Right ventricle myocardium superior (tissue), 1 donor: ENCODE measurements at places on chromosomes 2 and 18. TPM values are rescaled to one million over a fixed set of nuclear protein-coding genes. Genes with fewer than 3 reads are reported as not detected.
A peak's percentile ranks its signal among the peaks of the same experiment; 100 is the strongest.

Gene WDSUB1
- total RNA-seq, result 10.8 TPM

Gene GKN1
- not detected for total RNA-seq

Gene CPO
- not detected for total RNA-seq

Gene NT5C1B
- total RNA-seq, result not detected

Gene G6PC2
- total RNA-seq, result not detected

Gene LBX2
- 0.16 TPM for total RNA-seq

Gene IL36B
- total RNA-seq, result not detected

Gene ACYP2
- 64.2 TPM for total RNA-seq

Gene KCNIP3
- total RNA-seq, result 8.4 TPM

- no peak for DNase-seq
Measured at GRCh38 chr18:43620936-43621335, 343.6 kb upstream of the SYT4 start.

GRCh38 chr2:157470321-157470720 is 26.4 kb upstream of the CYTIP start:
- DNase-seq, result no peak

- no peak for DNase-seq
Measured at GRCh38 chr18:55487997-55488396, 100.0 kb downstream of the TCF4 start.

GRCh38 chr2:217804791-217805667 is 197.8 kb downstream of the TNS1 start:
- peak; percentile 34 for DNase-seq

GRCh38 chr2:179096090-179096489 is 46.2 kb upstream of the CCDC141 start:
- no peak for DNase-seq

- no peak for DNase-seq
Measured at GRCh38 chr2:161283926-161284325, 24.3 kb upstream of the PSMD14 start.

GRCh38 chr18:56199580-56200330 is 438.6 kb downstream of the TXNL1 start:
- DNase-seq, result no peak

DNA sequence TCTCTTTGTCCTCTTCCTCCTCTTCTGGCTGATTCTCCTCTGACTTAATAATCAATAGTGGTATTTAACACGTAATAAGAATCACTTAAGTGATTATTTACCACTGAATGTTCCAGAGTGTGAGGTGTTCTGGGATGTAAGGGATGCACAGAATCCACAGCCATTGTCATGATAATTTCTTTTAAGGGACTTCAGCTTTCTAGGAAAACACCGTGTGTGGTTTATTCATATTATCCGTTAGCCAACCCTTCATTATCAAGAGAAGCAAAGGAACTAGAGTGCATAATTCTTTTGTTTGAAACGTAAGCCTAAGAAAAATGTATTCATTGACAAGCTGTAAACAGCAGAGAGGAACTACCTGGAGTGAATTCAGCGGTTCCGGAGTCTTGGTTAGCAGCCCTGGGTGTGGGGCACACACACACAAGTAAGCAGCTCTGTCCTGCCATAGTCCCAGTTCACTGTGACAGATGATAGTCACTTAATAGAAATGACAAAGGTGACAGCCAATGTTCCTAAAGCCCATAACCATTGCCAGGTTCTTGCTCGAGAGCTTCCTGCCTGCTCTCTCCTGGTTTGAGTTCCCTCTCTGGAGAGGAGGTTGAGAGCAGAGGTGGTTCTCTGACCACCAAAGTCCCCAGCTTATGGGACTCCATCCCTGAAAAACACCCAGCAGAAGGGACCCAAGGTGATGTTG is 101.9 kb downstream of the ACOXL start:
- DNase-seq, result no peak

DNA sequence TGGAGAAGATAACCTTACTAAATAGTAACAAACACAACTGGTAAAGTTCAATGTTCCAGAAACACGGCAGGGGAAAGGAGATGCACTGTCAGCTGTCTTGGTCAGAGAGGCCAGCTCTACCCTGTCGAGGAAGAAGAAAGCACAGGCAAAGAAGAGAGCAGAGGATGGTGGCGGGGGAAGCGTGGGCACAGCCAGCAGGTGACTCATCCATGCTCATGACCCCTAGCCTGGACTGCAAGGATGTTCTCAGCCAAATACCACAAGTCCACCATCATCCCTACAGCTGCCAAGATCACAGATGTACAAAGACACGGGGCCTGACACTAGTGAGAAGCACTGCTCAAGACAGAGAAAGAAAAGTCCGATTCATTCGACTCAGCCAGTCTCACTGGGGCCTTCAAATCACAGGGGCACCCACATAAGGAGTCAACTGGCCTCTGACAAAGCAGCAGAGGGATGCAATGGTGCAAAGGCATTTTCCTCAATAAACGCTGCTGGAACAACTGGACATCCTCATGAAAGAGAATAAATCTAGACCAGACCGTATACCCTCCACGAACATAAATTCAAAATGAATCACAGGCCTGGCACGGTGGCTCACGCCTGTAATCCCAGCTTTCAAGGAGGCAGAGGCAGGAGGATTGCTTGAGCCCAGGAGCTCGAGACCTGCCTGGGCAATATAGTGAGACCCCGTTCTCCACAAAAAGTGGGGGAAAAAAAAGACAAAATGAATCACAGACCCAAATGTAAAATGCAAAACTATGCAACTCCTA is 5.6 kb downstream of the DTYMK start:
- DNase-seq, result no peak

GRCh38 chr18:27750923-27751322 is 426.0 kb downstream of the CDH2 start:
- no peak for DNase-seq

DNA sequence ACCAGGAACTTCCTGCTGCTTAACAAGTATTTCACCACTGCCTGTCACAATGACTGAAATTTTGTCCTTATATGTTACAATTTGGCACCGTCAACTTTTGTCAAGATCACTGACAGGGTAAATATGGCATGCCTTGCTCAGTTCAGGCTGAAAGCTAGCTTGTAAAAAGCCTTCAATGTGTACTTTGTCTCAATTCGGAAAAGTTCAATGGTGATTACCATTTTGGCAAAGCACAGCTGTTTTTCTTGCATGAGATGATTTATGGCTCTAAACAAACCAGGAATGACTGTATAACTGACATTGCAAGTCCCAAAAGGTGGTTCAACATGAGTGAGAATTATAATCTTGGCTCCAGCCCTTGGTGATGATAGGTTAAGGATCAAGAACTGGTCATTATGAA is 1255.2 kb downstream of the CNTNAP5 start:
- no peak for DNase-seq

- peak; percentile 50 for DNase-seq
Measured at GRCh38 chr2:189152483-189152882, 27.1 kb downstream of the COL5A2 start.

DNA sequence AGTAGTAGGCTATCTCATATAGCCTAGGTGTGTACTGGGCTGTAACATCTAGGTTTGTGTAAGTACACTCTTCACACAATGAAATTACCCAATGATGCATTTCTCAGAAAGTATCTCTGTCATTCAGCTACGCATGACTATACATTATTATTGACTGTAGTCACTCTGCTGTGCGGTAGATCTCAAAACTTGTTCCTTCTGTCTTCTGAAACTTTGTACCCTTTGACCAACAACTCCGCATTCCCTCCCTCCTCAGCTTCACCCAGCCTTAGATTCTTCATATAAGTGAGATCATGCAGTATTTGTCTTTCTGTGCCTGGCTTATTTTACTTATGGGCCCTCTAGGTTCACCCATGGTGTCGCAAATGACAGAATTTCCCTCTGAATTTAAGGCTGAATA is 49.0 kb downstream of the TAF1B start:
- DNase-seq, result no peak

DNA sequence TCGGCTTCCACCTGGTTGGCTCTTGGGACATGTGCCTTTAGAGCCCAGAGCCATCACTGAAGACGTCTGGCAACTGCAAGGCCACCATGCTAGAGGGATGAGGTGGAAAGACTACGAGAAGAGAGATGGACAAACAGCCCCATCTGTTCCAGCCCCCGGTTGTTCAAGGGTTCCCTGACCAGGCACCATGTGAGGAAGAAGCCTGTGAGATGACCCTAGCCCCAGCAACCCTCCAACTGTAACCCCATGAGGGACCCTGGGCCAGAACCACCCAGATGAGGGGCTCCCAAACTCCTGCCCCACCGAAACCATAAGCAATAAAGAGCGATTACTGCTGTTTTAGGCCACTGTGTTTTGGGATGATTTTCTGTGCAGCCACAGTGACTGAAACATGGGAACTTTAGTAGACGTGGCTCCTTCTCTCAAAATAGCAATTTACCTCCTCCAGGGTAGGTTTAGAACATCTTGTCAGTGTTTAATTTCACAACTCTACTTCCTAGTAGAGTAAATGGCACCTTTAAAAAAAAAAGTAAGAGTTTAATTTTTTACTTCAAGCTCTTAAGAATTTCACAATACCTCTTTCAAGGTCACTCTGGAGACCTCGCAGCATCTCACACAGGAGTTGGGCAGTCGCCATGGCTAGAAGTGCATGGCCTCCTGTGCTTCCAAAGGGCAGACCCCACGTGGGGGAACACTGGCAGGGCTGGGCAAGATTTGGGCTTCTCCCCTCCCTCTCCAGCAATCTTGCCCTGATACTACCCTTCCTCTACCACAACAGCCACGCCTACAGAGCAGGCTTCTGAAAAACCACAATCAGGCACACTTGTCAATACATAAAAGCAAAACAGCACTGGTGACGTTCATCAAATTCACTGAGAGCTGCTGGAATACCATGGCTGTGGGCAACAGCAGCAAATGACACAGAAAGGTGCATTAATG is 48.8 kb downstream of the TMEM163 start:
- DNase-seq, result no peak

DNA sequence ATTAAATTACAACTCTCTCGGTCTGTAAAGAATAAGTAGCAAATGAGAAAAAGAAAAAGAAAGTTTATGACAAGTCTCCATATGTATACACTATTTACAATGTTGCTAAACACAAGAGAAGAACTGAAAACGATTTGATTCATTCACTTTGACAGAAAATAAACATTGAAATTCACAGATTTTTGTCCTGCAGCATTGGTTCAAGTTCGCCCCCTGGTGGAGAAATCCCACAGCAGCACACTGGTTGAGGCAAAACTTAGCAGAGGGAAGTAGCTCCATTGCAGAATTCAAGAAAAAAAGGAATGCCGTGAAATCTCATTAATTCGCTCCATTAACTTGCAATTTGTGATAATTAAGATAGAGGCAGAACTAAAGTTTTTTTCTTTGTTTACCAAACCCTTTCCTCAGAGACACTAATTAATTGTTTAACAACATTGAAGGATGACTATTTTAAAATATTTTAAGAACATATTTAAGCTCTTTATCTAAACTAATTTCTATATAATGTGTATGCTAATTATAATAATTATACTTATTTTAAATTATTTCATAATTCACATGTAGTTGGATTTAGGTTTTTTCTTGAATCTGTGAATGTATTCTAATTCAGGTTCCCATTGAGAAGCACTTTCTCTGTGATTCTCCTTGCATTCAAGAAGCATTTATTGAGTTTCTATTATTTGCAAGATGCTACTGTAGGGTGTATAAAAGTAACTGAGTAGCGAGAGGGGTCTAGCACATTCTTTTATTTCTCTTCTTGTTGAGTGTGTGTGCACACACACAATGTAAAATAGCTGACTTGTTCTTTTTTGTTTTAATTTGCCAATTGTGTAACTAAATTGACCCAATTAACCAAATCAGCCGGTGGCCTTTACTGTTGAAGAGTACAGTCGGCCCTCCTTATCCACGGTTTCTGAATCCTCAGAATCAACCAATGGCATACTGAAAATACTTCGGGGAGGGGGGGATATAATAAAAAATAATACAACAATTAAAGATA is 74.1 kb downstream of the COL4A3 start:
- peak; percentile 76 for DNase-seq

DNA sequence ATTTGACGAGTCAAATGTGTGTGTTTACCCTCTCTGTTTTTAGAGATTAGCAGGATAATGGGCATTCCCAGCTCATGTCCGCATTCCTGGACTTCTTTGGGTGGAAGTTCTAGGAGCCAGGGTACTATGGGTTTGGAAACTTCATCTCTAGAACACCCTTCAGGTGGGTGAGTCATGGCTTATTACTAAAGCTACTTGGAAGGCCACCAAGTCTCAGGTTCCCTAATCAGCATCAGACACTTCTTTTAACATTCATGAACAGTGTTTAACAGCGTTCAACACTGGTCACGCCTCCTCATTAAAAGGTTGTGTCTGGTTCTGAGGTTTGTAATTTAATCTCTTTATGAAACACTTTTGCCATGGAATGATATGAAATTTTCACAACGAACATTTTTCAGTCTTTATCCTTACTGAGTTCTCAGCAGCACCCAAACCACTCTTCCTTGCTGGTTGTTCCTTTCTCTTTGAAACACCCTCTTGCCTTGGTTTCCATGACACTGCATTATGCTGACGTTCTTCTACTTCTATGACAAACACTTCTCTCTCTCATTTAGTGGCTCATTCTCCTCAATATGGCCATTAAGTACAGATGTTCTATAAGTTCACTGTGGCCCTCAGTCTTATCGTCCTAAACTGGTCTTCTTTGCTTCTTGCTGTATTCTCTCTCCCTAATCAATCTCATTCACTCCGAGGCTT is 49.3 kb downstream of the MMADHC start:
- no peak for DNase-seq

GRCh38 chr2:142742371-142743214 is 134.9 kb upstream of the KYNU start:
- DNase-seq, result no peak

DNA sequence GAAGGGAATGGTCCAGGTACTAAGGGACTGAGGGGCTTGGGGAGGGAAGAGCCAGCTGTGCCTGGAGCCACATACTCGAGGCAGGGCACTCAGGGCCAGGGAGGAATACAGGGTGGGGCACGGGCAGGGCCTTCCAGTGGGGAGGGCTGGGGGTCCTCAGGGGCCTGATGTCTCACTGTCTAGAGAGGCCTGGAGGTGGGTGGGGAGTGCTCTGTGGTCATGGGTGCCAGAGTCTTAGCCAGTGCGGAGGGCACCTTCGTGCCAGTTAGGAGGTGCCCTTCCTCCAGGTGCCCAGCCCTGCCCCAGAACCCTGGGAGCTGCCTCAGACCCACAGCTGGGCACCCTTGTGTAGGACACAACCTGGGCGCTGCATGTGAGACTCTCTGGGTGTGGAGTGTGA is 81.2 kb downstream of the SMAD7 start:
- DNase-seq, result no peak

- no peak for DNase-seq
Measured at GRCh38 chr18:21300908-21301200, 58.8 kb downstream of the GREB1L start.

- DNase-seq, result no peak
Measured at GRCh38 chr2:62303788-62304187, 107.9 kb downstream of the B3GNT2 start.
